ENCODE measurements at places on chromosomes 2 and 18.

DNA sequence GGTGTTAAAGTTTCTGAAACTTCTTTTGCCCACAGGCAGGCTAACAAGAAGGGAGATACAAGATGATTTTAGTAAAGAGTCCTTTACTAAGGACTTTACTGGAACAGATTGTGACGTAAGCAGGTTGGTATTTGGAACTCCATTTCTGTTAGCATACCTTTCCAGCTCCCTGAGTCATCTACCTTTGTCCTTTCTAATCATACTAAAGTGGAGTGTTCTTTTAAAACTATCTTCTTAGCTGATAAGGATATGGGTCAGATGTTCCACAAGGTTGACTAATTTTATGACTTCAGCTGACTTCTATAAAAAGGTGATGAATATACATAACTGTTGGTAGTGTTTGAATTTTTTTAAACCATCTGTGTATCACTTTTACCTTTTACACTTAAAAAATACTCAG, 21.1 kb downstream of the UGP2 start:
- no peak for DNase-seq

DNA sequence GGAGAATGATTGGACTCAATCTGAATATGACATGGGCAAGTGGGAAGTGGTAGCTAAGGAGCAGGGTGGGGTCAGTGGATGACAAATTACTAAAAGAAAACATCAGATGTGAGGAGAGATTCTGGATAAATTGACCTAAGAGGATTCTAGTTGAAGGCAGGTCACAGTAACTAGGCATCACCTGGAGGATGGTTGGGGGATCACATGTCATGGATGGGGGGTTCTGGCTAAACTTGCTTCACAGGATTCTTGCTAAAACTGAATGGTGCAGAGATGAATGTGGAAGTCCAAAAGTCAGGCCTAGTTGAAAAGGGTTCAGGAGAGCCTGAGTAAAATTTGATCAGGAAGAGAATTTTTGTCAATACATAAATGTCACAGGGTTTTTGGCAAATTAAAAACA, 18.3 kb downstream of the CLHC1 start:
- DNase-seq: no peak

GRCh38 chr2:62254424-62255266, 58.7 kb downstream of the B3GNT2 start:
- no peak for DNase-seq

DNA sequence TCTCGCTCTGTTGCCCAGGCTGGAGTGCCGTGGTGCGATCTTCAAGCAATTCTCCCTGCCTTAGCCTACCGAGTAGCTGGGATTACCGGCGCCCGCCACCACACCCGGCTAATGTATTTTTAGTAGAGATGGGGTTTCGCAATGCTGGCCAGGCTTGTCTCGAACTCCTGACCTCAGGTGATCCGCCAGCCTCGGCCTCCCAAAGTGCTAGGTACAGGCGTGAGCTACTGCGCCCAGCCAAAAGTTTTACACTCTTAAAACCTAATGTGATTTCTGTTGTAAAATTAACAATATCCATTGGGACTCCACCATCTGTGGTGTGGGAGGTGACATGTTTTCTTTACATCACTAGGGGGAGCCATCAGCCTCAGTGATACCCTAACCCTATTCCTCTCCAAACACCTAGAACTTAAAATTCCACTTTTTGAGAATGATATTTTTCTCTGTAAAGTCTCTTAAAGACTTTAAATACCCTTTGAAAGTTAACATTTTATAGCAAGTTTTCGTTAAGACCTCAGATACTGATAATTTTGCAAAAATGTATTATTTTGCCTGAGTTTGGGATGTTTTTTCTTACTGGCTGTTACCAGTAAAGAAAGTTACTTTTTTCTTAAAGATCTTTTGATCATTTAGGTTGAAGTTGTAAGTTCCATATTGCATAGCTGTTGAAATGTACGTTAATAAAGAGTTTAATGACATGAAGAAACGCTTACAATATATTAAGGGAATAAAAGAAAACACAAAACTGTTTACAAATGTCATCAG, 11.6 kb upstream of the EIF2AK2 start:
- DNase-seq: no peak

- DNase-seq: no peak
Observed at GRCh38 chr18:47831351-47831750, 99.1 kb downstream of the SMAD2 start.

DNA sequence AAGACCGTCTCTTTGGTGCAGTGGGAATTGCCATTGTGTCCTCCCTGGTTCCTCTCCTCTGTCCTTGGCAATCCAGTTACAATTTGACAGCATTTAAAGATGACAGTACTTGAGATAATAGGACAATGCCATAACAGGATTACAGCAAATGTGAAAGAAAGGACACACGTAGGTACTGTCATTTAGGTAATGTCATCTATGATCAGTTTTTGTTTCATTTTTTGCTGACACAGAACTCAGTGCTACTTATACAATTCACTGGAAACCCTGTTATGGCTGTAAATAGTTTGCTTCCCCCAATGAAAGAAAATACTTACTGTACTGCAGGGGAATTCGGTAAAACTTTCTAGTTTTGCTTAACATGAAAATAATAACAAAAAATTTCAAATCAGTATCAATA, 65.2 kb downstream of the BCL11A start:
- no peak for DNase-seq

GRCh38 chr2:148876202-148876594, 1.2 kb downstream of the KIF5C start:
- DNase-seq: no peak

- no peak for DNase-seq
Observed at GRCh38 chr2:150520887-150521664, 33.6 kb upstream of the RND3 start.

DNA sequence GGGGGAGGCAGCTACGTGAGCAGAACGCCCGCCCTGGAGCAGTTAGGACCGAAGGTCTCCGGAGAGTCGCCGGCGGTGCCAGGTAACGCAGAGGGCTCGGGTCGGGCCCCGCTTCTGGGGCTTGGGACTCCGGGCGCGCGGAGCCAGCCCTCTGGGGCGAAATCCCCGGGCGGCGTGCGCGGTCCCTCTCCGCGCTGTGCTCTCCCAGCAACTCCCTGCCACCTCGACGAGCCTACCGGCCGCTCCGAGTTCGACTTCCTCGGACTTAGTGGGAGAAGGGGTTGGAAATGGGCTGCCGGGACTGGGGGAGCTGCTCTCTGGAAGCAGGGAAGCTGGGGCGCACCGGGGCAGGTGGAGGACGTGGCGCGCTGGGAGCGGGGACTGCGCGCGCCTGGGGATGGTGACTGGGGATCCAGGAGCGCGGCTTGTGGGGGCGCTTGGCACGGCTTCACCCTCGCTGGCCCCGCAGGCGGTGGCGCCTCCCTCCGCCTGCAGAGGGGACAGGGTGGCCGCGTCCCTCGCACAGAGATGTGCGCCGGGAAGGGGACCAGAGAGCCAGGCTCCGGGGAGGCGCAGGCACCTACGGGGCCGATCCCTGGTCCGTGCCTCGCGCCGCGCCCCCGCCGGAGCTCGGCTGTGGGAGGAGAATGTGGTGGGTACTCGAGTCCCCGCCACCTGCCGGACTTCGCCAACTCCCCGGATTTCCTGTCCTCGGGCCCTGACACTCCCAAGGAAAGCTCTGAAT, 688 bp downstream of the CDH20 start:
- DNase-seq: no peak

All from NCI-H524 treated with DMSO at 0.1 percent for 48 hours (cell line).